ENCODE measurements at places on chromosomes 4 and X.

GRCh38 chrX:71814123-71814912, 51.2 kb downstream of the CXorf49B start:
- DNase-seq = no peak

DNA sequence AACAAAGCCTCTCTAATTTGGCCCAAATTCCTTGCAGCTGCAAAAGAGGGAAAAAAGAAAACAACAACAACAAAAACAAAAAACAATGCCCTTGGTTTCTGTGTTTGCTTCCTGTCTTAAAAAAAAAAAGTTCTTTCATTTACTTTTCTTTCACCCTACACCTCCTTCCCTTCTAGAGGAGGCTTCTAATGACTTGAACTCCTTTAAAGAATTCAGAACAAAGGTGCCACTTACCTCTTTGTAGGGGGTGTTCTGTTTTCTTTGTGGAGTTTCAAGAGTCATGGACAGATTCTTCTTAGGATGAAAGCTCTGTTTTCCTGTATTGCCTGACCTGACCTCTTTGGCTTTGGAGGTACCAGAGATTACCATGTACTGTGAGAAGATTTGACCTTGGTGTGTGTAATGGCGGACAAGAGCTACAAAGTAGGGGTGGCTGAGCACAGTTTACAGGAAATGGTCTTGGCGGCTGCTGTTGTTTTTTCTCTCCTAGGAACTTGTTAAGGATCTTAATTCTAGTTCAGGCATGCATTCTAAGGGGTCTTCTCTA, 72.4 kb upstream of the S100G start:
- DNase-seq = no peak

- no peak for DNase-seq
Observed at GRCh38 chrX:132877954-132878536, 80.4 kb downstream of the HS6ST2 start.

DNA sequence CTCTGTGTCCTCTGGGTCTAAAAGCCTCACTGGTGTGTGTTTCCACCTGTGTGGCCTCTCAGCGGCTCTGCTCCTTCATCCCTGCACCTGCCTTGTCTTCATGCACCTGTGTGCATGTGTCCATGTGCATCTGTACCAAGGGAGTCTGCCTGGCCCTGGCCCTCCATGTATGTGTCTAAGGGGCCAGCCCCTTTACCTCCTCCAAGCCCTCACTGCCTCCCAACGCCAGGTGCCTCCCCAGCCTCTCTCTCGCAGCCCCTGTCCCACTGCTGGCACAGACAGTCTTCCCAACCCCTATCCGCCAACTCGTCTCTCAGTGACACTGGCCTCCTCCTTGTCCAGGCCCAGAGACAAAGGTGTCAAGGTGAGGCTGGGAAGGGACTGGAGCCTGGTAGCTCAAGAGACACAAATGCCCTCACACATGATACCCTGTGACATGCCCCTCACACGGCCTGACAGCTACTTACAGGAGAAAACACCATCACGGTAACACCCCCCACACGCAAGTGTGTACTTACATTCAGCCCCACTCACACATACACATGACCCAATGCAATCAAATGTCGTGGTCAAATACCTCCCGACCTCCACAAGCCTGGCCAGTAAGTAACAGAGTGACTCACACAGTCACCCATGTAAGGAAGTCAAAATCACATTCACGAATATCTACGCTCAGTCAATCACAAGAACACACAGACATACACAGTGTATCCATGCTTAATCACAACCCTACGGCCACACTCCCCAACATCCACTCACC, 11.4 kb downstream of the L1CAM start:
- DNase-seq = no peak

DNA sequence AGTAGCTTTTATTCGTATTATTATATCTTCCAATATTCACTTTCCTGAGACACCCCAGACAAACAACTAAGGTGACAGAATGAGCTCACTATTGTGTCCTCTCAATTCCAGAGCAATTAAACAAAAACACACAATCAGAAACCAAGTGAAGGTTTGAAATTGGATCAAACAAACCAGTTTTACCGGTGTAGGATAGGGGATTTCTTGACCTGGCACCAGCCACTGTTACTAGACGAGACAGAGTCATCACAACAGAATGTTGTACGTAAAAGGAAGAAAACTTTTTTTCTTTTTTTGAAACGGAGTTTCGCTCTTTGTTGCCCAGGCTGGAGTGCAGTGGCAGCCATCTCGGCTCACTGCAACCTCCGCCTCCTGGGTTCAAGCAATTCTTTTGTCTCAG, 43.7 kb downstream of the LDOC1 start:
- no peak for DNase-seq

DNA sequence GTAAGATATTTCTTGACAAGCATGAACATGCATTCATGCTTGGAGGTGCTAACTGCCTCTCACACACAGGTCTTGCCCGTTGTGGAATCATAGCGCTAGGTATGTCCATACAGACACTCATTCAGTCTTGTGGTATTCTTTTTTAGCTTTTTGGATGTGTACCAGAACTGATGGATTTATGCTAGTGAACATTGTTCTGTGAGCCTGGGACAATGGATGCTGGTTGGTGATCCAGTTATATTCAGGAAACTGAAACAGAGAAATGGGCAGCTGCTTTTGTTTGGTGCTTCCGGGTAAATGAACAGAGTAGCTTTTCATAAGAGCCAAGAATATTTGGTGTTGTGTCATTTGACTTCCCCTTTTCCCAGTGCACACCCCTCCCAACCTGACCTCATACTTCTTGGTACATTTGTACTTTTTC, 78.9 kb upstream of the SLC4A4 start:
- DNase-seq = no peak

DNA sequence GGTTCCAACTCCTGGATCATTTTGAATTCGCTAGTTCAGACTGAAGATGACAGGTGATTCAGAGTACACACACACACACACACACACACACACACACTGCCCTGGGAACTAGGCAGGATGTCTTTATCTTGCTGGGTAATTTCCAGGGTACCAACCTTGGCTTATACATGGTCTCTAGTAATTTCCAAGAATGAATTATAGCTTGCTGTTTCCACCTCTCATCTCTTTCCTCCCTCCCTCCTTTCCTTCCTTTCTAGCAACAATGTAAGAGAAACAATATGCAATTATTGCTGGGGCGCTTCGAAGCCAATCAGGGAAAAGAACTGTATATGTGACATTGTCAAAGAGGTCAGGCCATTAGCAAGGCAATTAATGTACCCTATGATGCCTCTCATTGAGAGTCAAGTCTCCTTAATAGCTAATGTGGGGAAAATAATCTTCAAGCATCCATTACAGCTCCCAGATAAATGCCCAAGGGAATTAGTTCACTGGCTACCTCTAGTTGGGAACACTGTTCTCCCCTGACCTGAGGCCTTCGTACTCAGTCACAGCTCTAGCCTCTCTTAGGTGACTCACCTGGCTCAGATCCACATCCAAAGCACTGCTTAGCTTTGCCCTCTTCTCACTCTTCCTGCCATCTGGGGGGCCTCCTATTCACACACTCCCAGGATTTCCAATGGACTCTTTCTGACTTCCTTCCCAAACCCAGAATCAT, 311.5 kb downstream of the PPP1R2C start:
- DNase-seq = no peak

DNA sequence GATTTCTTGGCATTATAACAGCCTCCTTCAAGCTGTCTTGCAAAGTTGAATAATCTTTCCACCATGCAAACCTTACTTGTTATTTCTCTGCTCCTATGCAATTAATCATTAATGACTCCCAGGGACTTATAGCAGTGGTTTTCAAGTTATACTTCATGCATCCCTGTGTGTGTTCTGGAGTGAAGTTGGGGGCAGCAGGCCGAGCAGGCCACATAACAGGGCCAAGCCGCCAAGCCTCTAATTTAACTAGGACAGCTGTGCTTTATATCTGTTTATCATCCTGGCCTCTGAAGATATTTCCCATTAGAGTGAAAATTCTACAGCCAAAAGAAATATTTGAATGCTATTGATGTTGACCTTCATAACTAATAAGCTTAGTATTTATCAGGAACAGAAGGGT, 133.5 kb upstream of the PAK3 start:
- no peak for DNase-seq

GRCh38 chrX:110210417-110211139, 107.3 kb downstream of the AMMECR1 start:
- DNase-seq = no peak

DNA sequence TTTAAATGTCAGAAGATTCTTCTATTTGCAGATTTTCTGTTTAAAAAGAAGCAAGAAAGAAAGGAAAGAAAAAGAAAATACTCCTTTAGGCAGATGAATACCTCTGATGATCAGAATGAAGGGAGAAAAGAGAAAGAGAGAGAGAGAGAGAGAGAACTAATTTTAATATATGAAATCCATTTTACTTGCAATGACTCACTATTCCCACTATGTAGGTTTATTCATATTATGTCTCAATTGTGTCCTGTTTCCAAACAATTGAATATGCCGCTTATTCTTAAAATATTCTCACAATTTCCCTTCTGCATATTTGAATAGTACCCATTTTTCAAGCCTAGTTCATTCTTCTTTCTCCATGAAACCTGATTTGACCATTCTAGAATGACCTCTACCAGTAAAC, 11.7 kb downstream of the MEPE start:
- DNase-seq = no peak

- no peak for DNase-seq
Observed at GRCh38 chr4:10706236-10706635, 21.7 kb upstream of the CLNK start.

- DNase-seq = no peak
Observed at GRCh38 chrX:68634649-68635227, 12.7 kb upstream of the STARD8 start.

DNA sequence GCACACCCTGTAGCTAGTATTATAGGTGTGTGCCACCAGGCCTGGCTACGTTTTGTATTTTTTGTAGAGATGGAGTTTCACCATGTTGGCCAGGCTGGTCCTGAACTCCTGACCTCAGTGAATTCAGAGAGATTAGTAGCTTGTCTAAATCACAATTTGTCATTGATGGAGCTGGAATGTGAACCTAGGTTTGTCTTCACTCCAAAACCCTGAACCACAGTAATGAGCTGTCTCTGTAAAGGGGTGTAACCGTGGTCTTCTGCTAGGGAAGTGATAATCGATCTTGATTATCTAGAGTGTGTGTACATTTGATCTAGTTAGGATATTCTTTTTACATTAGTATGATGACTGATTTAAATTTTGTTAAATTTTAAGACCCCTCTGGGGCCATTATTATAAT, 8.3 kb downstream of the ARHGAP10 start:
- DNase-seq = no peak

GRCh38 chr4:2353222-2354107, 65.0 kb downstream of the ZFYVE28 start:
- DNase-seq = no peak

DNA sequence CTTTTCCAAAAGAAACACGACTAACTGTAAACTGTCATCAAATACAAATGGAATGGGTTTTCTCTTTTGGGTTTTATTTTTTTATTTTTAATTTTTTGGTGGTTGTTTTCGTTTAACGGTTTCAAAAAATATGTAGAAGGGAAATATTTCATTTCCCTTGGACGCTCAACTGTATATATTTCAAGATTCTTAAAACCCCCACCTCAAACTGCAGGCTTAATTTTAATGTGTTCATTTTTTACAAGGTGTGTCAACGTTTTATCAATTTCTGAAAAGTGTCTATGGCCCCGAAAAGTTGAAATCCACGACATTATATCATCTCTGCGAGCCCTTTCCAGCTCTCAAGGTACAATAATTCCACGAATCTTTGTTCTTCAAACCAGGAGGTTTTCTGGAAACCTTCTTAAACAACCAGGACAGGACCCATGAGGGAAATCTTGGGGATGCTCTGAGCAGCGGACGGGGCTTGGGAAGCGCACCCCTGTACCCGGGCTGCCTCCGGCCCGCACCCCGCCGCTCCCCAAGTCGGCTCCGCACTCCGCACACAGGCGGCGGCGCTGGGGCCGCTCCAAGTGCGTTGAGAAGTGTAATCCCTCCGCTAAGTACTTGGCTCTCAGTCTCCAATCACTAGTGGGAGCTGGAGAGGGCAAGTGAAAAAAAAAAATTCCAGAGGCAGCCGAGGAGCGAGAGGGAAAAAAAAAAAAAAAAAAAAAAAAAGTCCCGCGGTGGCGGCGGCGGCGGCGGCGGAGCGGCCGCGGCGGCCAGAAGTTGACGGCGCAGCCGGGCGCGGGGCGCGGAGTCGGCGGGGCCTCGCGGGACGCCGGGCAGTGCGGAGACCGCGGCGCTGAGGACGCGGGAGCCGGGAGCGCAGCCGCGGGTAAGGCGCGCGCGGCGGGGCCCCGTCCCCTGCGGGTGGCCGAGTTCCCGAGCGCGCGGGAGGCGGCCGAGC, at the start of gene BMPR1B:
BMPR1B (plus strand) TSS at position 764 of the 949 bp plus-strand sequence. CDS start 346,470 bp downstream, outside the sequence.
- DNase-seq = peak; percentile 12

- DNase-seq = peak; percentile 49
Observed at GRCh38 chrX:20382518-20383297, 116.0 kb upstream of the RPS6KA3 start.

GRCh38 chr4:145496292-145496691, 14.6 kb downstream of the SMAD1 start:
- no peak for DNase-seq

DNA sequence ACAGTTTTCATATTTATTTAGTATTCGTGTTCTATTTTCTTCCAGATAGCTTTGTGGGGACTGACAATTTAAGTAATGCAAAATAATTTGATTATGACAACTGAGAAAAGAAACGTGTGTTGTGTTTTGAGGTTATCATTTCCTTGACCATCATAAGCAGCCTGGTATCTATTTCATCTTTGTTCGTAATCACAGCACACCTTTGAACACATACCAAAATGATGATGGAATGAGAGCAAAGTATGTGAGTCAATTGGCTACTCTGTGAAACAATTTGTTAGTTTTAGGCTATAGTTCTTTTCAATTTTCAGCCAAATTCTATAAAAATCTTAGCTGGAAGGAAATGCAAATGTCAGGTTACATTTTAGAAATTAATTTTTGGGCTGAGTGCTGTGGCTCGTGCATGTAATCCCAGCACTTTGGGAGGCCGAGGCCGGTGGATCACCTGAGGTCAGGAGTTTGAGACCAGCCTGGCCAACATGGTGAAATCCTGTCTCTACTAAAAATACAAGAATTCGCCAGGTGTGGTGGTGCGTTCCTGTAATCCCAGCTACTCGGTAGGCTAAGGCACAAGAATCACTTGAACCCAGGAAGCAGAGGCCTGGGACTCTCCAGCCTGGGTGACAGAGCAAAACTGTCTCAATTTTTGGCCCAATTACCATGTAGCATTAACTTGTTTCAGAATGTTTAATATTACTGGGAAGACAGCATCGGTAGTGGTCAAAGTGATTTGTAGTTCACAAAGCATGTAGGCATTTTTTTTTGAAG, 1.1 kb upstream of the DUSP21 start:
- DNase-seq = no peak

- DNase-seq = no peak
Observed at GRCh38 chr4:139077567-139078355, 62.2 kb downstream of the NOCT start.

DNA sequence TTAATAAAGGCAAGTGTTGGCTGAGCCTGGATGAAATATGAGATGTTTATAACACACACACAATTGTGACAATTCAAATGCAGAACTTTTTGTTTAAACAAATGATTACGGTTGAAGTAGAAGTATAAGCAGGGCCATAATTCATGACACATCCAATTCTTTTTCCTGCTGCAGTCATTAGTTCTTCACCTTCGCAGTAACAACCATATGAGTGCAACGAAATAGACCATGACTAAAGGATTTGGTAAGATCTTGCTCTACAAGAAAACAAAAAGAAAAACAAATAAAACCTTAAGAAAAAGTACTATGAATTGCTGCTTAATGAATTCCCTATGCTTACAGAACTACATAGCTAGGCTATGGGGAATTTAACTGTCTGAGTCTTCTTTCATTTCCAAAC, 13.9 kb upstream of the BMPR1B start:
- no peak for DNase-seq

- no peak for DNase-seq
Observed at GRCh38 chrX:47501226-47502074, 18.4 kb upstream of the ZNF41 start.
